LNCaP clone FGC (cell line): ENCODE measurements at places on chromosomes 16 and 17.

GRCh38 chr16:58243528-58244004 is 45.7 kb upstream of the CSNK2A2 start:
- no peak for DNase-seq

DNA sequence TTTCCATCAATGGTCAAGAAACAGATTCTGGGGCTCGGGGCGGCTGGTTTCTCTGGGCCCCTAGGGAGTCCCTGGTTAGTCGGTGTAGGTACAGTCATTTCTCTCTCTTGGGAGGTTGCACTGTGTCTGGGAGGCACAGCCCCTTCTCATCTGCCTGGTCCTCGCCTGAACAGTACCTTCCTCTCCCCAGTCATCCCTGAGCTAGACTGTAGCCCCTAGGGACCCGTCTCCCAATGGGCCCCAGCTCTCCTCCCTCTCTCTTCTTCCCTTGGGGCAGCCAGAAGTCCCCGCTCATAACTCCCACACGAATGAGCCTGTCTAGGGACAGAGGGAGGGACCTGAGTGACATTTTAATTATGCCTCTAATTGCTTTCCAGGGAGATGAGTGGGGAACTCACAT is 20.2 kb upstream of the CPSF4L start:
- no peak for DNase-seq

- peak; percentile 49 for DNase-seq
Observed at GRCh38 chr17:80616705-80617104, 72.1 kb downstream of the RPTOR start.

DNA sequence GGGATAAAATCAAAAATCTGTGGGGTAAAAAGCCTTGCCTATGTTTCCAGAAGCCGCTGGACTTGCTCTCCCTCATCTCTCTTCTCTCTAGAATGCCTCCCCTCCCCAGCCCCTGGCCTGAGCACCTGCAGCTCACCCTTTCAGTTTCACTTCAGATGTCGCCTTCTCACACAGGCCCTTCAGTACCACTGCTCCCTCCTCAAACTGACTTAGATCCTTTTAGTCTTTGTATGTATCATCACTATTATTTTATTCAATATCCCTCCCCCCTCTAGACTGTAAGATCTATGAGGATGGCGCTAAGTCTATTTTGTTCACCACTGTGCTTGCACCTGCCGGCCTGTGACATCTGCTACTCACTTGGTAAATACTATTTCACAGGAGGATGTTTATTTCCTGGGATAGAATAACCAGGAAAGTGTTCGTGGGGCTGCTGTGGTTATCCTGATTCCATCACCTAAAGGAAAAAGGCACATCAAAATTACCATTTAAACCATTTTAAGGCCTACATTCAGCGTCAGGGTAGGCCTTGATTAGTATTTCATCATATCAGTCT is 122.3 kb downstream of the MRTFB start:
- no peak for DNase-seq

- no peak for DNase-seq
Observed at GRCh38 chr17:40825599-40825998, 3.2 kb upstream of the KRT10 start.

- DNase-seq, result no peak
Observed at GRCh38 chr17:42772945-42773289, 332 bp upstream of the VPS25 start.

DNA sequence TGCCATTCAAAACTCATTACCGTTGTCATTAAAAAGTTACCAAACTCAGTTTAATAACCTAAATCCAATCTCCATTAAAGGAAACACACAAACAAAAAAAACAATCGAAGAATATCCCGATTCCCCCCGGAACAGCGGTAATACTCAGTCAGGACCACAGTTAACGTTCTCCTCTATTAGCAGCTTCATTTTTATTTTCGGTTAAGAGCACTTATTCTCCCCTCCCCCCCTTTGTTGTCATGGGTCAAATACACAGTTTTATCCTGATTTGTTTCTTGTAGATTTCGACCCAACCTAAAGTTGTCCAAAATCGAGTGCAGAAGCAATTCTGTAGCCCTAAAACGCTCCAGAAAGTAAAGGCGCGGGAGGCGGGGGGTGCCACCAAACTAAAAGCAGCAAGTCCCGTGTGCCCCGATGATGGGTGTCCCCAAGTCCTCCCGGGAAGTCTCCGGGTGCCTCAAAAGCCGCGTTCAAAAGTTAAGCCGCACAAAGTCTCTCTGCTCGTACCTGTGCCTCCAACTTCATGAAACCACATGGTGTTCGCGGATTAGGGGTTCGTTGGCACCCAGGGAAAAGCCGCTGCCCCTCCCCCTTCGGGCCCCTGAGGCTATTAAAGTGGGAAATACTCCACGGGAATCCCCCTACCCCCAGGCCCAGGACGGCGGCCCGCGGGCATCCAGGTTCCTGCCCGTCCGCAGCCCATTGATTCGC is 996 bp downstream of the SUMO2 start:
- DNase-seq, result no peak

DNA sequence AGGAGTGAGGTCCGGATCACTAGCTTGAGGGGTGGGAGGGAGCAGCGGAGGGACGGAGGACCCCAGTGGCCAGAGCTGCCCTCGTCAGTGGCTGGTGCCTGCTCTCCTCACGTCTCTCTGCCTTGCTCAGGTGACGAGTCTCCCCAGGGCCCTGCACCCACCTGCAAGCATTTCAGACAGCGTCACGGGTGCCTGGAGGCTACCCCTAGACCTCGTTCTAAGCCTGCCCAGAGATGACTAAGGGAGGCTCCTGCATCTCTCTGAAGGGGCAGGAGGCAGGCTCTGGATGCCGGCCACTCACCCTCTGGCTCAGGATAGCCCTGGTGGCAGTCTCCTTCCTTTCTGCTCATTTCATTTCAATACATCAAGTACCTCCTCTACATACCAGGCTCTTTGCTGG is 68.8 kb downstream of the MRC2 start:
- DNase-seq, result no peak

- no peak for DNase-seq
Observed at GRCh38 chr16:88472637-88473205, 19.6 kb downstream of the ZFPM1 start.
